Anterior cingulate cortex (tissue), 58 donors: ENCODE measurements at places on chromosomes 2 and 18.

- DNase-seq: no peak
These were observed 84.7 kb downstream of the TGFA start for GRCh38 chr2:70468878-70469277.

DNA sequence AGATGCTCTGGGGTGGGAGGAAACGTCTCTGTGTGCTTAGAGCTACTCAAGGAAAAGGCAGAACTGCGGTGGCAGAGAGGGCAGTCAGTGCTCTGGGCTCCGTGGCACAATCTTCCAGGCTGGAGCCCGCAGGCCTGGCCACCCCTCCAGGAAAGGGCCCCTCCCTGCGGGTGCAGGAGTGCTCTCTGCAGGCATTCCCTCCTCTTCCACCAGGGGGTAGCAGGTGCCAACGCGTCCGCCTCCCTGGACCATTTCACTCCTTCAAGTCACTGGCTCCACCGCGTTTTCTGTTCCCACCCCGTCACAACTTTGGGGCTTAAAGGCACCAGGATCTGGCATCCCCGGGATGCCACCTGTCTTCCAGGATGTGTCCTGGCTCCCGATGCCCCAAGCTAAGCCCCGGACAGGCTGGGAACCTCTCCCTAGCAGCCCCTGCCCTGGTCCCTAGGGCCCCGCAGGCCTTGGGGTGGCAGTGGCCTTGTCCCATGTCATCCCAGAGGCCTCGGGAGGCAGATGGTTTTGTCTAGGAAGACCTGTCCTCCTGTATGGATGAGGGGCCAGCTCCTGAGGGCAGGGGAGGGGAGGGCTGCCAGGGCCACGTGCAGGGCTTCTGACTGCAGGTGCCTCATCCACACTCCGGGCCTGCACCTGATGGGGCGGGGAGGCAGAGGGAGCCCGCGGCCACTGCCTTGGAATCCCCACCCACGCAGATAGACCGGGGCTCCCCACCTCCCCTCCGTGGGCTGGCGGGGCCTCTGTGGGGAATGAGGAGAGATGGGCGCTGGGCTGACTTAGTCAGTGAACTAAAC lies 26.4 kb downstream of the KCNIP3 start:
- DNase-seq: no peak

DNA sequence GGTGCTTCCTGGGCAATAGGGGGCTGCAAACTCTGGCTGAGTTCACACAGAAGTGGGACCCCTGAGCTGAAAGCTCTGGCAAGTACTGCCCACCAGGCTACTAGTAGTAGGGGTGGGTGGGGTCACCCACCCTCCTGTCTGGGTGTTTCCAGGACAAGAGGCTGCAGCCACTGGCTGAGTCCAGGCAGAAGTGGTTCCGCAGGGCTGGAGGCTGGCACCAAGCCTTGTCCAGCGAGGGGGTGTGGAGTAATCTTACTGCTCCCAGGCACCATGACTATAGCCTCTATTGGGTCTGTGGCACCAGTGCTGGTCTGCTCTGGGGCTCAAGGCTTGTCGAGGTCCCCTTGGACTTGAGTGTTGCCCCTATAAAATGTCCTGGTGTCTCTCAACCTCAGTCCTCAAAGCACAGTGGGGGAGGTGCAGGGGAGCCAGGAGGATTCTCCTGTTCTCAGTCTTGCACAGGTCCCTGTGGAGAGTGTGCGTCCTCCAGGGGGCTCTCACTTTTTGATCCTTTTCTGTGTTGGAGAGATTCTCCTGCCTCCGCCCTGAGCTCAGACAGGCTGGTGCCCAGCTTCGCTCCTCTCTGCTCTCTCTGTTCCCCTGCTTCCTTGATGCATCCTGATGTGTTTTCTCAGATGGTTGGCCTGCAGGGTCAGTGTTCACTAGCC lies 48.1 kb downstream of the NUP35 start:
- no peak for DNase-seq

DNA sequence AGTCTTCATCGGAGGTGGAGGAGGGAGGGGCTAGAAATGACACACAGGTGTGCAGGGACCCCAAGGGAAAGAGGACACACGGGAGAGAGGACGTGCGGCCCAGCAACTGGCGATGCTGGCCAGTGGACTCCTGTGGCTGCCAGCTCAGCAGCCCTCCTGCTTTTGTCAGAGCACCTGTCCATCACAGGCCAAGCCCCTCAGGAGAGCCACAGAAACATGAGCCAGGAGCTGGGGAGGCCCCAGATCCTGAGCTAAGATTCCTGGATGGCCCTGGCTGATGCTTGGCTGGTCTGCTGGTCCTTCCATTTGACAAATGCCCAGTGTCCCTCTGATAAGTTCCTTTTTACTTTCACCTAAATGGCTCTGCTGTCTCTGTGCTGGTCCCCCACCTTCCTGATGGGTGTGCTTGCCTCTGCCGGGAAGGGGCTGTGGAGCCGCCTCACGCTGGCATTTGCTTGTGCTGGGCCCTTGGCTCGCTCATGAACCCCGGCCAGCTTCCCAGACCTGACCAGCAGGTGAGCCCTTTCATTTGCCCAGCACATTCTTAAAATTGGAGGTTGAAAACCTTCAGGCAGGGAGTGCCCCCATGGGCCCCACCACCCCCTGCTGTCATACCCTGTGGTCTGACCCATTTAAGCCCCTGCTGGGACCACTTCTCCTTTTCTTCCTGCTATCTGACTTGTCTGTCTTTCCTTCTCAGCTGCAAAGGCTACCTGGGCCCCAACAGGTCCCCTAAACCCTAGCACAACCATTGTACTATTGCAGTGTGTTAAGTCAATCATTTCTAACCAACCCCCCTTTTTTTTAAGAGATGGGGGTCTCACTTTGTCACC lies 37.3 kb downstream of the CYP27C1 start:
- no peak for DNase-seq

GRCh38 chr2:235595422-235596010 lies 101.7 kb downstream of the AGAP1 start:
- DNase-seq: peak; percentile 74

GRCh38 chr2:95166065-95166763 lies 605 bp downstream of the ZNF2 start:
- no peak for DNase-seq

DNA sequence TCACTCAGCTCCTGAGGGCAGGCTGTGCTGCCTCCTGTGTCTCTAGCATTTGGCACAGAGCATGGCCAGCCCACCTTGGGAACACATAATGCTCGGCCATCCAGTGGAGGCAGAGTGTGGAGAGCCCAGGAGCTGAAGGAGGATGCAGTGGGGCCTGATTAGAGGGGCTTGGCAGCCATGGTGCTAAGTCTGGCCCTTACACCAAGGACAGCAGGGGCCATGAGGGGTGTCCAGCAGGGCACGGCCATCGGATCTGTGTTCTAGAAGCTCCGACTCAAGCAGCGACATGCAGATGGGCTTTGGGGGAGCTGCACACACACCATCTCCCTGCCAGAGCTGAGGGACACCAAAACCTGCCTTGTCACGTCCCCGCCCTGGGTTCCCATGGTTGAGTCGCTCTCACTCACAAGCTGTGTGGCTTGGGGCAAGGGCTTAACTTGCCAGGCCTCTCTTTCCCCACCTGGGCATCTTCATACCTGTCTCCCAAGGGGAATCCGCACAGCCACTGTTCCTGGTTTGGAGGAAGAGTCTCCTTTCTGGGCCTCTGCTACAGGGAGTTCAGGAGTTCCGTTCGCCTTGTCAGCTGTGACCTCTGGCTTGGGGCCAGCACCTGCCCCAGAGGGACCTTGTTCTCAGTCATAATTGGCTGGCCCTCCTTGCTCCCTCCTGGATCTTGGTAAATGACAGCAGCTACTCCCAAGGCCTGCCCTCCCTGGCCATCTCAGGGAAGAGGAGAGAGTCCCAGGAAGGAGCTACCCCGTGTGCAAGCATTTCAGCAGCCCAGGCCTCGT lies 1.3 kb upstream of the TOGARAM2 start:
- DNase-seq: no peak

- no peak for DNase-seq
These were observed 1.6 kb downstream of the ASXL3 start for GRCh38 chr18:33579349-33580215.
